ENCODE measurements at places on chromosomes 6 and 20.

DNA sequence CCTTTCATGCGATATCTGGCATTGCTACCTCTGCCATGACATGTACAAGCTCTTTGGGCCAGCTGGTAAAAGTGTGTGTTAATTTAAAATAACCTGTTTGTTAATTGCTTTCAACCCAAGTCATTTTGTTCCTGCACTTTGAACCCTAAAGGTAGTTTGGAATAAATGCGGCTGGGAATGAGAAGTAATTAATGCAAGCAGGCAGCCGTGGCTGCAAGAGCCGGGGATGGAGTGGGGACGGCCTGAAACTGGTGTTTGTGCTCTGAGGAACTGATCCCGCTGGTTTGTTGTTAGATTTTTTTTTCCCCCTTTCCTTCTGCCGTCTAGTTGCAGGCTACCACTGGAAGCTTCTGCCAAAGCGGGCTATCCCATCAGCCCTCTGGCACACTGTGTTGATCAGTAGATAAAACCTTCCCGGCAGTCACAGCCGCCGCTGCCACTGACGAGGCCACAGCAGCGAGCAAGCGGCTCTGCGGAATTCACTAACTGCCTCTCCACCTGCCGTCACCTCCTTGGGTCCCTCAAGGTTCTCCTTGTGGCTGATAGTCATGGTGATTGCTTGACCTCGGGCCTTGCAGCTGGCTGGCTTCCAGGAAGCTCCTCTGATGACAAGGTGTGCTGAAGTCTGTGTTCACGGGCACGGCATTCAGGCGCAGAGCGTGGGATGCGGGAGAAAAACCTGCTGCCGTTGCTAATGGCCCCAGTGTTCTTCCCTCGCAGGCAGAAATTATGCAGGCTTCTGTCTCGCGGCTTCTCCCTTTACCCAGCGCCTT, 315.9 kb downstream of the TFAP2A start:
- no peak for DNase-seq

DNA sequence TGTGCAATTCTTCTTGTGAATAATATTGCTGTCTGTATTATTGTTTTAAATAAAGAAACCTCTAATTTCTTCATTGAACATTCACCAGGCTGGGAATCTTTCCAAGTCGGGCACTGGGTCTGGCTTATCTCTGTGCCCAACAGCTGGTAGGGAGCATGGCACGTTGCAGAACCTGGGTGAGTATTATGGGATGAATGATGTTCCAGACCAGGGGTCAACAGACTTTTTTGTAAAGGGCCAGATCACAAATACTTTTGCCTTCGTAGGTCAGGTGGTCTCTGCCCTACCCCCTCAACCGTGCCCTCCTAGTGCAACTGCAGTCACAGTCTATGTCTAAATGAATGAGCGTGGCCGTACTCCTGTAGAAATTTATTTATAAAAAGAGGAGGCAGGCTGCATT, 81.6 kb upstream of the FOXQ1 start:
- DNase-seq: no peak

DNA sequence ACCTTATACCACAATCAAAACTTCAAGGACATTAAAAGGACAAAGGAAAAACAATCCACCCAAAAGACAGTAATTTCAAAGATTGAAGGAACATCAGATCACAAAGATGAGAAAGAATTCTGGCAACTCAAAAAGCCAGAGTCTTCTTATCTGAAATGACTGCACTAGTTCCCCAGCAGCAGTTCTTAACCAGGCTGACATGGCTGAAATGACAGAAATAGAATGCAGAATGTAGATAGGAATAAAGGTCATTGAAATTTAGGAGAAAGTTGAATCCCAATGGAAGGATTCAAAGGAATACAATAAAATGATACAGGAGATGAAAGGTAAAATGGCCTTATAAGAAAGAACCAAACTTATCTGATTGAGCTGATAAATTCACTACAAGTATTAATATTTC, 231.4 kb downstream of the CD109 start:
- no peak for DNase-seq

GRCh38 chr20:62430311-62430853, 3.0 kb upstream of the RBBP8NL start:
- DNase-seq: no peak

DNA sequence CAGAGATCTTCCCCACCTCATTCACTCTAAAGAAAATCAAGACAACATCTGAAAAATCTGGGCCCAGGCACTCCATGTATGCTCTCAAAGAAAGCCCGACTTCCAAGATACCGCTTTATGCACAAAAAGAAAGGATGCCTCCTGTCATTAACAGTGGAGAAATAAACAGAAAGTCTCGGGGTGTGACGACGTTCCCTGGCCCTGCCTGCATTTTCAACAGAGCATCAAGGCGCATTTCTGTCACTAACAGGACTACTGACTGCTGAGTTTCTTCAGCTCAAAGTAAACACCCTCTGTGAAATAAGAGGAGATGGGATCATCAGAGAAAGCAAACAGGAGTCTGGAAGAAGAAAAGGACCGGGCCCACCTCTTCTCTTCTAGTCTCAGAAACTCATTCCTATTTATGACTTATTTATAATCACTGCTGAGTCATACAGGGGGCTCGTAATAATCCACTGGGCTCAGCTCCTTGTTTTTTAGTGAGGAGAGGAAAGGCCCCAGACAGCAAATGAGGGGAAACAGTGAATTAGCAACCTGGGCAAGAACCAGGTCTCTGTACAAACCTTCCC, 99.7 kb downstream of the ZMYND8 start:
- DNase-seq: no peak

- DNase-seq: no peak
These were observed 21.1 kb downstream of the WRNIP1 start for GRCh38 chr6:2786269-2786668.

DNA sequence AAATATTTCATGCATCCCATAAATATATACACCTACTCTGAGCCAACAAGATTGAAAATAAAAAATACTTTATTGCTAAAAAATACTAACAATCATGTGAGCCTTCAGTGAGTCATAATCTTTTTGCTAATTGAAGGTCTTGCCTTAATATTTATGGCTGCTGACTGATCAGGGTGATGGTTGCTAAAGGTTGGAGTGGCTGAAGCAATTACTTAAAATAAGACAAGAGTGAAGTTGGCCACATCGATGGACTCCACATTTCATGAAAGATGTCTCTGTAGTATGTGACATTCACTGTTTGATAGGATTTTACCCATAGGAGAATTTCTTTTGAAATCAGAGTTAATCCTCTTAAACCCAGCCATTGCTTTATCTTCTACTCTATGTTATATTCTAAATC, 11.1 kb downstream of the TRDN start:
- DNase-seq: no peak

DNA sequence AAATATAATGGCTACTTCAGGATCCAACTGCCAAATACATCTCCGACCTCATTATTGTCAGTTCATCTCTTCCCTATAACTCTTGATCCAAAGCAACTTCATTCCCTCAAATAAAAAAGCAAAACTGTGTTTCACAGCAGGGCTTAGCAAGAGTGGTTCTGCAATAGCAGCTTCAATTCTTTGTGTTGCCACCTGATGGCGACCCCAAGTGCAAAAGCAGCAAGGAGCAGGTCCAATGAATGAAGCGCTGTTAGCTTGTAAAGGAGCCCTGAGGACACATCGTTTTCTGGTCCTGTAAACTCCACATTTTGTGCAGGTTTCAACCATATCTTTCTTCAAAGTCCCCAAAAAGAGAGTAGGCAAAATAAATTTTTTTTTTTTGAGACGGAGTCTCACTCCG, 19.6 kb downstream of the RTN4IP1 start:
- DNase-seq: no peak

All from GM18507 (cell line).